ENCODE measurements at places on chromosomes 12 and 14.

- no peak for DNase-seq
These were observed 594.3 kb downstream of the LRFN5 start for GRCh38 chr14:42200957-42201356.

- no peak for DNase-seq
These were observed 119.4 kb downstream of the SAMD4A start for GRCh38 chr14:54686219-54686870.

- DNase-seq, result peak; percentile 13
These were observed 1.5 kb downstream of the KRT8 start for GRCh38 chr12:52903285-52903854.

DNA sequence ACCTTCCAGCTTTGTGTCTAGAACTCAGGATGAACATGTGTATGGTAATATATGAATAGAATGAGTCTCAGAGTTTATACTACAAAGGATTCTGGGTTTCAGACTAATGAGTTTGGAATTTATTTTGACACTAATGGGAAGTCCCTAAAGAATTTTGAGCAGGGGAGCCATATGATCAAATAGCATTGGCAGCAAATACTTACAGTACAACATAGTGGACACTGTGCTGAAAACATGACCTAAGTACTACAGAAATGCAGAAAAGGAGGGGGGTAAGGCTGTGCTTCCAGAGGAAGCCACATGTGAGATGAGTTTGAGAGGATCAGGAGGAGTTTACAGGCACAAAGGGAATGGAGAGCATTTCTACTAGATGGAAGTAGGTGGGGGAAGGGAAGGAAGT lies 225.8 kb downstream of the C12orf42 start:
- no peak for DNase-seq

GRCh38 chr14:53874704-53875103 lies 81.9 kb downstream of the BMP4 start:
- no peak for DNase-seq

GRCh38 chr14:77707355-77707723 lies 484 bp downstream of the ALKBH1 start:
- DNase-seq, result no peak

- no peak for DNase-seq
These were observed 28.3 kb downstream of the ETV6 start for GRCh38 chr12:11677752-11678151.

GRCh38 chr14:76113691-76114090 lies 38.0 kb upstream of the GPATCH2L start:
- no peak for DNase-seq

- DNase-seq, result no peak
These were observed 88.8 kb downstream of the RPS6KA5 start for GRCh38 chr14:90971687-90972086.

- DNase-seq, result no peak
These were observed 34.8 kb downstream of the HIGD1C start for GRCh38 chr12:50986966-50987737.

GRCh38 chr14:32397861-32398640 lies 69.0 kb downstream of the AKAP6 start:
- DNase-seq, result no peak

DNA sequence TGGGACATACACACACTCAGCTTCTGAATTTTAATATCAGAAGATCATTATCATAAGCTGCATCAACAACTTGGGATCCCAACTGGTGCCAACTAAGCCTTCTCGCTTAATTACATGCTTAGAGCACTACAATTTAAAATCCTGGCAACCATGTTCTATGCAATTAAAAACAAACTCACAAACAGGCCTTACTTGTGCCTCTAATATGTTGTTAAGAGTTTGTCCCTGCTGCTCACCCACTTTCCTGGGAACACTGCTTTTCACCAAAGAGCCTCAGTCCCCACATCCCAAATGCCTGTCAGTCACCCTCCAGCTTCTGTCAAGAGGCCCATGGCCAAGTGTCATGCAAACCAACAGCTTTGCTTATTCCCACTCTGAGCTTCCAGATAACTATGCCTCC lies 69.7 kb downstream of the TTC9 start:
- no peak for DNase-seq

GRCh38 chr12:109563291-109564284 lies 9.7 kb downstream of the MMAB start:
- no peak for DNase-seq

- no peak for DNase-seq
These were observed 1.9 kb upstream of the RFX4 start for GRCh38 chr12:106580671-106581508.

- DNase-seq, result no peak
These were observed 41.2 kb downstream of the NKX2-1 start for GRCh38 chr14:36478782-36479181.

- DNase-seq, result no peak
These were observed 308.2 kb upstream of the DCN start for GRCh38 chr12:91490667-91491311.

GRCh38 chr14:70714055-70714550 lies 72.4 kb downstream of the TTC9 start:
- DNase-seq, result no peak

- no peak for DNase-seq
These were observed 1.8 kb downstream of the OAS1 start for GRCh38 chr12:112908548-112908947.

- DNase-seq, result no peak
These were observed at the start of gene KRT6B for GRCh38 chr12:52452101-52452500. KRT6B (minus strand) TSS chr12:52452146; CDS start chr12:52452078, 68 bp downstream.

DNA sequence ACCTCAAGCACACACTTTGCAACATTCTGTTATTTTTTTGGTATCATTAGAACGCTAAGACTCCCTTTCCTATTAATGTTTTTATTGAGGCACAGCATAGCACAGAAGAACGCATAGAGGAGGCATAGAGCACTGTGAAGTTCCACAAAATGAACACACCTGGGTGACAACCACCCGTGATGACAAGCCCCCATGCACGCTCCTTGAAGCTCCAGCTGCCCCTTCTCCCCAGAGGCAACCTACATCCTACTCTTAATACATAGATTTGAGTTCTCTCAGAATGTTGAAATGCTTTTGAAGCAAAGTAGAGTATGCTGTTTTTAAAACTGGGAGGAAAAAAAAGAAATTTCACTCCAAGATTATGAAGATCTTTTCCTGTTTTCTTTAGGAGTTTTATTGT lies 55.5 kb downstream of the DYRK2 start:
- DNase-seq, result no peak

DNA sequence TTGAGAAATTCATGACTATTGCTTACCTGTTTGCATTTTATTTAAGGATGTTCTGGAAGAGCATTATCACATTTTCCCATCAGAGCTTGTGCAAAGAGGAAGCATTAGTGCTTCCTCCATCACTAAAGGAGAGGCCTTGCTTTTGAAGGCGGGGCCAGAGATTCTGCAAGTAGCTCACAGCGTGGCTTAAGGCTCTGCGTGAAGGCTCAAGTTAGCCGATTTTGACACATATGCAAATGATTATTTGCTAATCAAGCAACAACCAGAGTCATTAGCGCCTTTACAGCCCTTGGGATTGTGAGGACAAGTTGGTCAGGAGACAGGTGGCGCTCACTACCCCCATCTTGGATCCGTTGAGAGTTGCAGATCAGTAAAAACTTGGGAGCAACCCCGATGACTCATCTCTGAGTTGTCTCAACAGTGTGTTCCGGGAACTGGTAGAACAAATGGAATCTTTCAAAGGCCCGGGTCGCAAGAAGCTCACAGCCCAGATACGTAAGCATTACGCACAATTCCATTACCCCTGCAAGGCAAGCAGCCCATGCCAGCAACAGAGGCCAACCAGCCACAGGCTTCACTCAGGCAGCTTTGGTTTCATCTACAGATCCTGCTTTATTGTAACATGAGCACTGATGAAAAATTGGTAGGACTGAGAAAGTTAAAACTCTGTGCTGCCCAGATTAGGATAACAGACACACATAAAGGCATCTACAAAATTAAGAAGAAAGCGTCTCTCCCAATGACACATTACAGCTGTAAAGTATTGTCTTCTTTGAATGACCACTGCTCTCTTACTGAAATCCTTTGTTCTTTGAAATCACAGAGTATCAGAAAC lies 34.9 kb upstream of the SPTSSA start:
- no peak for DNase-seq

GRCh38 chr12:42201063-42201462 lies 37.0 kb downstream of the YAF2 start:
- DNase-seq, result no peak

GRCh38 chr12:120110550-120111501 lies 5.7 kb downstream of the RAB35 start:
- peak; percentile 30 for DNase-seq

GRCh38 chr14:29846339-29847055 lies 81.2 kb downstream of the PRKD1 start:
- no peak for DNase-seq

DNA sequence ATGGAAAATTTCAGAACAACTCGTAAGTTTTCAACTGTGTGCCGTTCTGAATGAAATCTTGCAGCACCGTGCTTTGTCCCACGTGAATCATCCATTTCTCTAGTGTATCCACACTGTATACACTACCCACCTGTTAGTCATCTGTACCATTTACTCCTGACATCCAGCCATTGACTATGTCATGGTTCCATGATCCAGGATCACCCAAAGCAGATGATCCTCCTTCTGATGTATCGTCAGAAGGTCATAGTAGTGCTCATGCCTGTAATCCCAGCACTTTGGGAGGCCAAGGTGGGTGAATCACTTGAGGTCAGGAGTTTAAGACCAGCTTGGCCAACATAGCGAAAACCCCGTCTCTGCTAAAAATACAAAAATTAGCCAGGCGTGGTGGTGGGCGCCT lies 122.9 kb downstream of the PPHLN1 start:
- DNase-seq, result no peak

DNA sequence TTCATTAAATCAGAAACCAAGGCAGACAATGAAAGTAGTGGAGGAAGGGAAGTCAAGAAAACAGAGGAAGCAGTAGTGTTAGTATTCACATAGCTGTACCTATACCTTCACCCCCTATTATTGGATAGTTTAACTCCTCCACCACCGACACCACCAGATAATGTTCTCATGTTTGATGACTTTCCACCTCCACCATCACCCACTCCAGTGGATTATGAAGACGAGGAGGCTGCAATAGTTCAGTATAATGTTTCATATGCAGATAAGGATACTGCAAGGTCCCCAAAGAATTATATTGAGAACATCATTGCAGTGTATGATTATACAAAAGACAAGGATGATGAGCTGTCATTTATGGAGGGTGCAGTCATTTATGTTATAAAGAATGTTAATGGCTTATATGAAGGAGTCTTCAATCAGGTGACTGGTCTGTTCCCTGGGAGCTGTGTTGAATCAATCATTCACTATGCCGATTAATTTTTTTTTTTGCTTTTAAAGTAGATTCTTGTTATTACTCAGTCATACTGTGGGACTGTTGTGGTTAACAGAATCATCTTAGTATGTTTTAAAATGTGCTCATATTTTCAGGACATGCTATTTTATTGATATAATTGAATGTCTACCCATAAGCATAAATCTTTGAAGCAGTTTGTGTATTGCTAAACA lies 32.2 kb upstream of the KTN1 start:
- no peak for DNase-seq

DNA sequence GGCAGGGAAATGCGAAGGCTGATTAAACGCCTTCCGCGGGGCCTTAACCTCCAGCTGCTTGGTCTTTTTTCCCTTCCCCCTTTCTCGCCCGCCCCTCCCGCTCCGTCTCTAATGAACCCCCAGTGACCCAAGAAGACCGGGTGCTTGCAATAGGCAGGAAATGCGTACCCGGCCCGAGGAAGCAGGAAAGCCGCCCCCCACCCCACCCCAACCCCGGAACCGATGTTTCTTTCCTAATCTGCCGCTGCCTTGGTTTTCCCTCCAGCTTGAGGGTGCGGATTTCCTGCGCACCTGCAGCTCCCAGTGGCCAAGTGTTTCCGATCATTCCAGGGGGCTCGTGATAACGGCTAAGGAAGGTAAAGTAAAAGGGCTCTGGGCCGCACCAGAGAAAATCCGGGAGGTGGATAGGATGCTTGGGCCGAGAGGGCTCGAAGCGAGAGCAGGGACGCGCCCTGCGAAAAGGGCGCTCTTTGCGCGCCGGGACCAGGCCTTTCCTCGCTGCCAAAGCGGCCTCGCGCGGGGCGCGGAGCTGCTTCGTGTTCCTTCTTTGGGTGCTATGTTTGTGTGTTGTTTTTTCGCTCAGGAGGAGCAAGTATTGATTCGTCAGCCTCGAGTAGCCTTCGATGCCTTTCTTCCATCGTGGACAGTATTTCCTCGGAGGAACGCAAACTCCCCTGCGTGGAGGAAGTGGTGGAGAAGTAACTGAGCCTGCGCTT lies 983 bp downstream of the MYF6 start:
- no peak for DNase-seq

DNA sequence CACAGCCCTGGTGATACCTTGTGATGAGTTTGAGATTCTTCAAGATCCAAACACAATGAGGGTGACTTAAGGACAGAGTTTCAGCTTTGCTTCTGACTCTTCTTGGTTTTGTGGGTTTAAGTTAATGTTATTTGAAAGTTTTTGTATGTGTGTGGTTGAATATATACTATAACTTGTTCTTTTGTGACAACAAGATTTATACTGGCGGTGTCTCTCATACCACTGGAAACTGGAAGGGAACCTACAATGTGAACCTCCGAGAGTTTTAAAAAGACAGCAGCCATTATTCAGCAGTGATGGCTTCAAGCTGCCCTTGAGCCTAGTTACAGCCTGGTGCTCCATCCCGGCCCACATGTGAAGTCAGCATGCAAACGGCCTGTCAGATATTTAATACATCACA lies 87.9 kb upstream of the IGF1 start:
- DNase-seq, result no peak

- DNase-seq, result no peak
These were observed 834 bp downstream of the COCH start for GRCh38 chr14:30874999-30875787.

DNA sequence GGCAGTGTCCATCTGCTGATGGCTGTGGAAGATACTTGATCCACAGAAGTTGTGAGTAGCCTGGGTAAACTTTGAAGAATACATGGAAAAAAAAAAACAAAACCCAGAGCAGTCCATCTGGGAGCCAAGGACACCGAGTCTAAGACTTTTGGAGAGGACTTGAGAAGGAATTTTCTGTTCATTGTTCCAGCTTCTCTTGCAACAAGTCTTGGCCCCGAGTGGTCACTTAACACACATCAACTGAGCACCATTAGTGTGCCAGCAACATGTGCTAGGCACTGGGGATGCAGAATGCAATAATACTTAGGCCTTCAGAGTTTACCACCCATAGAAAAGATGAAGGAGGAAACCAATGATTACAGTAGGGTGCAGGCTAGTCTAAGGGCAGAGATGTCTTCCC lies 266.7 kb downstream of the EMP1 start:
- no peak for DNase-seq

Measured in T-helper 17 cell (primary cell).